ENCODE measurements at places on chromosomes 1 and 21.

DNA sequence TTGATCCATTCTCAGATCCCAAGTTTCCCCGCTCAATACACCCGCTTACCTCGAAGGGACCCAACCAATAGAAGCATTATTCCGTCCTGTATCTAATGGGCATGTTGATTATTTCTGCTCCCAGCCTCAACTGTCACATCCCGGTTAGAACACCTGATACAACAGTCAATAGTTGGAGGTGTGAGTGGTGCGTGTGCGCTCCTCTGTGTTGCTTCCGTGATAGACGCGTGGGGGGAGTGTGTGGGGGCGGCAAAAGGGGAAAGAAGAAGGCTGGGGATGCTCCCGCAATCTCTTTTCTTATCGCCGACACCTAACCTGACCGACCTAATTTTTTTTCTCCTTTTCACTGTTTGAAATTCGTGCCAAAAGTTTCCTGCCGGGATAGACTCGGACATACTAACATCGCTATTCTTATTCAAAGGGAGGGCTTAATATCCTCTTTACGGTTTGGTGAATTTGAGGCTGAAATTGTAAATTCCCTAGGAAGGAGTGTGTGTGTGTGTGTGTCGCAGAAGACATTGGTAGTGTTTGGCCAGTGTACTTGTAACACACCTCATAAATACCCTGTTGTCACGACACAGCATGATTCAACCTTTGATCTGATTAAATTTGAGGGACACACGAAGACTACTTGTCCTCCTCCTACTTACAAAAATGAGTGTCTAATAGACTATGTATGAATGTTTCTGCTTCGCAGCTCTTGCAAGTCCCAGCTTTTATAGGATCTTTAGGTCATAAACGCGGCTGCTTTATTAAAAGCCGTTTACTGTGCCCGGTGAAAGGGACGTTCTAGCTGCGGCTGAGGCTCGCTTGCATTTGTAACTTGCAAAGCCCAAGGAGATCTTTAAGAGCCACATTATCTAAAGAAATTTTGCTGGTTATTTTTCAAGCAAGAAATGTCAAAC is 1.5 kb upstream of the PROX1 start:
- DNase-seq: no peak

DNA sequence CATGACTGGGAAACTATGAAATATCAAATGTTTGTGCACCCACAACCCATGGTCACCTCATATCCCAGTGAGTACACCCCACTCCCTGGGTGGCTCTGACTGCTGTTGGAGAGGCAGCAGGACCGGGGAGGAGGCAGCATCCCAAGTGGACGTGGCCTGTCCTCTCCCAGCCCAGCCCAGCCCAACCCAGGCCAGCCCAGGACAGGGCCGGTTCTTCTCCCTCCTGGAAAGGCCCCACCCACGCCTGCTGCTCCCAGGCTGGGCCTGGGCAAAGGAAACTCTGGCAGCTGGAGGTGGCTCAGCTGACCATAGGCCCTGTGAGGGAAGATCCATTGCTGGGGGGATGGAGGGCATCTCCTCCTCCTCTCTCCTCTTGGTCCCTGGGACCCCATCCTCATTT is 19.1 kb downstream of the MATN1 start:
- peak; percentile 19 for DNase-seq

GRCh38 chr1:42730002-42730401 is 10.0 kb downstream of the CLDN19 start:
- no peak for DNase-seq

DNA sequence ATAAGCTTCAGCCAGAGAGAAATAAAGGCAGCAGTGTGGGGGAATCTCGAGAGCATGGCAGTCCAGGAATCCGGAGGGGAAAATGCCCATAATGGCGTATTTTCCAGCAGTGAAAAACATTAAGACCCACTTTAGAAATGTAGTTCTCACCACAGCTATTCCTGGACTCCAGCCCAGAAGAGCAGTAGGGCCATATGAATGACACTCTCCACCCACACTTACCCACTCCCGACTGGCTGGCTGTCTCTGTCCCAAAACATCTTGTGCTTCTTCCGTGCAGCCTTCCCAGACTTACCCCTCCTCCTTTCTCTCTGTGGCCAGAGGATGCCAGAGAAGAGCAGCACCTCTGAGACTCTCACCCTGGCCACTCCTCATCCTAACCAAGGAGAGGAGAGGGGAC is 56.4 kb downstream of the TRABD2B start:
- DNase-seq: no peak

DNA sequence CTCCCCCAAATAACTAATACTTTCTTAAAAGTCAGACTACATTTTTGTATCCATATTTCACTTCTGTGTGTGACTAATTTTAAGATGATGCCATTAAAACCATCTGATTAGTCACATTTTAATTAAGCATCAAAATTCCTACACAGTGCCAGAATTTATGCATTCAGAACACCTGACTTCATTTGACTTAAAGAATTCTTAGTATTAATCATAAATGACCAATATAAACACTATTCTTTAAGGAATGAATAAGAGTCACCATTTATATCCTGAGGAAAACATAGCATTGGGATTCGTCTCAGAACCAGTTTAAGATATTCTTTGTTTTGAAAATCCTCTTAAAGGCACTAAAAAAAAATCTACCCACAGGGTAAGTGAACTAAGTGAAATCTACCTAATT is 37.0 kb downstream of the TM2D1 start:
- DNase-seq: no peak

GRCh38 chr1:13700521-13701270 is 708 bp downstream of the PRDM2 start:
- DNase-seq: peak; percentile 22

- DNase-seq: peak; percentile 30
Observed at GRCh38 chr1:115275216-115275615, 62.8 kb downstream of the NGF start.

- peak; percentile 83 for DNase-seq
Observed at GRCh38 chr21:33924079-33924765, 8.6 kb upstream of the ATP5PO start.

GRCh38 chr1:93770640-93771039 is 89.0 kb upstream of the BCAR3 start:
- peak; percentile 24 for DNase-seq

DNA sequence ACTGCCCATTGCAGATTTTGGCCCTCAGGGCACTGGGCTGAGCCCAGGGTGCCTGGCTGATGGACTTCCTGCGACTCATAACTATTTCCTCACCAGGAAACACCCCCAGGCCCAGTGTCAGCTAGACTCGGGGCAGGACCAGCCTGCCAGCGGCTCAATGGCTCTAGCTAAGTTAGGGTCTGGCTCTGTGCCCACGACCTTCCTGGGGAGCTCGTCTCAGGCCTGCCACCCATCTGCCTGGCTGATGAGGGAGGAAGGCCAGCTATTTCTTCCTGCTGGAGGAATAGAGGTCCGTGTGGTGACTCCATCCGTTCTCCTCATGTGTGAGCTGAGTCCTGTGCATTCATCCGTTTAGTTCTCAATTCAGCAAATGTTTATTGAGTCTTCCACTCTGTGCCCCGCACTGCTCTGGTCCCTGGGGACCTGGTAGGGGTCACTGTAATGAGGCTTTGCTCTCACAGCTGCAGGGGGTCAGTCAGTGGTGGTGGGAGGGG is 44.5 kb downstream of the KIRREL1 start:
- DNase-seq: peak; percentile 69

DNA sequence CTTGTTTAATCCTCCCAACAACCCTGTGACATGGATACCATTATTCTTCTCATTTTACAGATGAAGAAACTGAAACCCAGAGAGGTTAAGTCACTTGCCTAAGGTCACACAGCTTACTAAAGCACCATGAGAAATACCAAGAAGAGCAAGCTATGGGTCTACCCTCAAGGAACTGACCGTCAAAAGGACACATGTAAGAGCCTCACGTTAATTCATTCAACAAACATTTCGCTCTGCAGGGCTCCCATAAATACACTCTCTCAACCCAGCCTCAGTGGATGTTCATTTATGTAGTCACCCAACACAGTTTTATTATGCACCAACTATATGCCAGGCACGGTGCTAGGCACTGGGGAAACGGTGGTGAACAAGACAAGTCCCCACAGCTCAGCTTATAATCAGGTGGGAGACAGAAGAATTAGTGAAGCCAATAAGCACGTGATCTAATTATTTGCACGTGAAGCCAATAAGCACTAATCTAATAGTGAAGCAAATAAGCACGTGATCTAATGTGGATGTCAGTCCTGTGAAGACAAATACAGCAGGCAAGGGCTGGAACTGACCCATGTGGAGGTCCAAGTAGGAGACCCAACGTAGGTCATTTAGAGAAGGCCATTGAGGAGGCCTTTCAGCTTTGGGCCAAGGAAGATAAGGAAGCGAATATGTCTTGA is 52.1 kb upstream of the ZBTB40 start:
- no peak for DNase-seq

GRCh38 chr1:248783367-248783766 is 27.8 kb upstream of the LYPD8 start:
- no peak for DNase-seq

DNA sequence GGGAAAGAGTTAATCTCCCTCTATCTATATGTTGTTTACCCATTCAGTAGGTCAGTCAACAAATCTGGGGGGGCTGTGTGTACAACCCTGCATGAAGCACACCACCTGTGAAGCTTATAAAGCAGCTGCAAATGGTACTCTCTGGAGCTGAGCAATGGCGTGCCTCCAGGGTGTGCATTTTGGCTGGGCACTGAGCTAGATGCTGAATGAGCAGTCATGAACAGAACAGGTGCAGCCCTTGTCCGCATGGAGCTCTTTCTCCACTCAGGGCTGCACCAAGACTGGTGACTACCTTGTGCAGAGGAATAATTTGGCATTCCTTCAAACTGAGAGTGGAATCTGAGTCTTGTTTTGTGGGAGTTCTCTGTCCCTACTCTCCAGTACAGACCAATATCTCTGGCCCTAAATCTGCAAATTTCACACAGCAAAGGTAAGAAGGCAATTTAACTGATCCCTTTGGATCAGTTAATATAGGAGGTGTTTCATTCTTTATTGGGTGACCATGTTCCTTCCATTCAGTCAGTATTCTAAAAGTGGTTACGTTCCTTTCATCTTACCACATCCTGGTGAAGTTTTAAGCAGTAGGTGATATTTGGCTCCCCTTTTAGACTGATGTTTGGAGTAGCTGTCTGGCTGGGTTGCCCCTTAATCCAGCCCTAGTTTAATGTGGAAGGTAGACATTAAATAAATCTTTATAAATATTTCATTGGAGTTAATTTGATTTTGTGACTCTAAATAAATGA is 76.0 kb downstream of the GPR88 start:
- no peak for DNase-seq

DNA sequence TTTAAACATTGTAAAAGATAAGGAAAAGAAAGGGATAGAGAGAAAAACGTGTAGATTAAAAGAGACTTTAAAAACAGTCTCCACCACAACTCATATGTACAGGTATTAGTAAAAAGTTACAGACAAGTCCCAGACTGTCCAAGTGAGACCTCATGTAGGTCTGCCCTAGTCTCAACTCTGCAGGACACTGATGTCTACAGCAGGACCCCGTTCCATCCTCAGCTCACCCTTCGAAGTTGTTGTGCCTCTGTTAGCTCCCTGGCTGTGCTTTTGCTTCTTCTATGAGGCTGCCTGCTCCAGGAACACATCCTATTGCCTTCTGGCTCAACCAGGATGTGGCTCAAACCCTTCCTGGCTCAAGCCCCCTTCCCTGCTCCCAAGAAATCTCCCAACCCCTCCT is 72.9 kb upstream of the FBXO28 start:
- no peak for DNase-seq

GRCh38 chr21:26460621-26461020 is 112.5 kb downstream of the CYYR1 start:
- no peak for DNase-seq

DNA sequence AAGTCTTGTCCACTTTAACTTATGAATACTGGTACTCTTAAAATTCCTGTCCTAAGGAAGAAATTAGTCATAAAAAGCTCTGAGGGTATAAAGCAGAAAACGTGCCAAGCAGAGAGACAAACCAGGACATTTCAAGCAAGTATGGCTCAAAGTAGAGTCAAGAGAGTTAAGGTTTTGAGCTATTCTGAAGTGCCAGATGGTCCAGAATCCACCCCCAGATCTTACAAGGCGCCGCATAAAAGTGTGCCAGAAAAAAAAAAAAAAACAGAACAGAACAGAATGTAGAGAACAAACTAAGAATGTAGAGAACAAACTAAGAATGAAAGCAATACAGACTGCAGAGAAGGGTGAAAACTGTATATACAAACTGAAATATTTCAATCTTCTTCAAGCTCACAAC is 12.5 kb downstream of the EPS15 start:
- peak; percentile 88 for DNase-seq

DNA sequence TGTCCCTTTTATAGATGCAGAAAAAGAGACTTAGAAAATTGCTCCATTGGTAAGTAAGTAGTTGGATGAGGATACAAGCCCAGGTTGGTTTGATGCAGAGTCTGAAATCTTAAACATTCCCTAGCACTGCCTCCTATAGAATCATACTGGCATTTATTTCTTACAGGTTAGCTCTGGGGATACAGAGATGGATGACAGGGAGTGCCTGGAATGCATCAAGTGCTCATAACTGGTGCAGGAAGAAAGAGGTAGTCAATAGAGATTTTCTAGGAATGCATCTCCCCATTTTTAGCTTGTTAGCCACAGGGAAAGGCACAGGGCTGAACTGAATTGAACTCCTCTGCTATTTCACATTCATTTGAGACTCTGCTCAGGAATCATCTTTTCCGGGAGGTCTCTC is 269.0 kb upstream of the USP24 start:
- no peak for DNase-seq

GRCh38 chr1:240467895-240468294 is 144.1 kb downstream of the GREM2 start:
- no peak for DNase-seq

DNA sequence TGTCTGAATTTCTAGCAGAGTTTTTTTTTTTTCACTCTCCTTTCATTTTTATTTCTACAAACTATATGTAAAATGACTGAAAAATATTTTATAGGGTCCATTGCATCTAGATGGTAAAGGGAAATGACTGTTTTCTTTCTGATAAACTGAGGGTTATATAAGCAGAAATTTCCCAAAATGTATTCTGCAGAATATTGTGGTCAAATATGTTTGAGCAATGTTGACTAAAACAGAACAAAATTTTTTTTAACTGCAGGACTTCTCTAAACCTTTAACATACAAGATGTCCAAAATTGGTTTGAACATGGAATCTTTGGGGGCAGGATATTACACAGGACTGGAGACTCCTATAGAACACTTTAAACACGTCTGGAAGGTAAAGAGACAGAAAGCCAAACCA is 190.5 kb downstream of the TOMM20 start:
- DNase-seq: no peak

GRCh38 chr1:85062425-85063026 is 14.2 kb upstream of the MCOLN3 start:
- no peak for DNase-seq
